ENCODE measurements at places on chromosomes 6 and 20.

DNA sequence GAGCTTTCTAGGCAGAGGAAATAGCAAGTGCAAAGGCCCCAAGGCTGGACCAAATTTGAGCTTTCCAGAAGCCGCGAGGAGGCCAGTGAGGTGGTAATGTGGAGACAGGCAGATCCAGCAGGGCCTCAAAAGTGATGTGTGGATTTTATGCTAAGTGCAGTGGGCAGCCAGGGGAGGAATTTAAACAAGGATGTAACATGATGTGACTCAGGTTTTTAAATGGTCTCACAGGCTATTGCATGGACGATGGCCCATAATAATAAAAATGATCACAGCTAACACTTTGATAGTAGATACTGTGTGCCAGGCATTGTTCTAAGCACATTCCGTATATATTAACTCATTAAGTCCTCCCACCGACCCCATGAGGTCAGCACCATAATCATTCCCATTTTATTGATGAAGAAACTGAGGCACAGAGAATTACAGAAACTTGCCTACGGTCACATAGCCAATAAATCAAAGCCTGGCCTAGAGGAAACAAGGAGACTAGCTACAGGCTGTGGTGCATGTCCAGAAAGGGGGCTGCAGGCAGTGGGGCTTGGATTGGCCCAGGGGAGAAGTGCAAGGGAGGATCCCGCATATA lies 18.0 kb upstream of the PREX1 start:
- no peak for DNase-seq

GRCh38 chr6:7685276-7685675 lies 40.6 kb upstream of the BMP6 start:
- no peak for DNase-seq

- DNase-seq, result peak; percentile 49
These were observed 292.1 kb downstream of the SOX4 start for GRCh38 chr6:21885532-21886114.

DNA sequence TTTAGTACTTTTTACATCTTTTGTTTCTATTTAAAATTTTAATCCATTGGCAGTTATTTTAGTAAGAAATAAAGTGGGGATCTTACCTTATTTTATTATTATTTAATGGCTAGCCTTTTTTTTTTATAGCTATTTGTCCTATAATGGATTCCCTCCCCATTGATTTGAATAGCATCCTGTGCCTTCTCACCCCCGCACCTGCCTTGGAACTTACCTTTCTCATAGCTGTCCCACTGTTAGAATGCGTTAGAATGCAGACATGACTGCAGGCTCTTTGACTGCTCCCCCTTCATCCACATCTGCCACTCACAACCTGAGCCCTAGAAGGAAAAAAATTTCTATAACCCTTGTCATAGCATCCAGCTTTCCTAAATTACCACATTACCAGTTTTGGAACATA lies 9.1 kb downstream of the PKIB start:
- DNase-seq, result no peak

GRCh38 chr6:111585241-111585973 lies 20.3 kb downstream of the TRAF3IP2 start:
- DNase-seq, result no peak

- no peak for DNase-seq
These were observed 84.9 kb upstream of the NAA20 start for GRCh38 chr20:19932170-19932667.

DNA sequence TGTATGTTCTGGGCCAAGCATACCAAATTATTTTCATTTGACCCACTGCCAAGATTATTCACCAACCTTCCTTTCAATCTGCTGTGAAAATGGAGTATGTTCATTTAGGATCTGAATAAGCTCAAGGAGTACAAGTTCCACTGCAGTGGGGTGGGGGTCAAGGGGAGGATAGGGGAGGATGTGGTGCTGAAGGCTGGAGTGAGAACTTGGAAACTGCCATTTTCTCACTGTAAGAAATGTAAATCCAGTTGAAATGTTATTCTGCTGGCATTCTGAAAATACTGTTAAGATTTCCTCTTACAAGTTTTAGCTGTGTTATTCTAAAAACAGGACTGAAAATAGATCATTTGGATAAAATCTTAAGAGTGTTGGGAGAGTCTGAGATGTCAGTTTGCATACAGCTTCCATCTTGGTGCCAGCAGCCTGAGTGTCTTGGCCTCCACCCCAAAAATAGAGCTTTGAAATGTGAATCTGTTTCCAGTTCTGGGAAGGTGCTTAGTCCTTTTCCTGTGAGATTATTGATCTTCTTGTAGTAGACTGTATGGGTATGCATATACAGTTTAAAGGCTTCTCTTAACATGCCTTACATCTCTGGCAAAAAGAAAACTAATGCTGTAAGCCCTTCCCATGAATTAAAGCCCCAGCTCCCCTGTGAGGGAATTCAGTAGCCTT lies 84.3 kb downstream of the CTNNBL1 start:
- DNase-seq, result no peak

- peak; percentile 53 for DNase-seq
These were observed 43.5 kb downstream of the PANK2 start for GRCh38 chr20:3932681-3933080.

GRCh38 chr6:80547827-80548226 lies 441.4 kb downstream of the BCKDHB start:
- peak; percentile 87 for DNase-seq

DNA sequence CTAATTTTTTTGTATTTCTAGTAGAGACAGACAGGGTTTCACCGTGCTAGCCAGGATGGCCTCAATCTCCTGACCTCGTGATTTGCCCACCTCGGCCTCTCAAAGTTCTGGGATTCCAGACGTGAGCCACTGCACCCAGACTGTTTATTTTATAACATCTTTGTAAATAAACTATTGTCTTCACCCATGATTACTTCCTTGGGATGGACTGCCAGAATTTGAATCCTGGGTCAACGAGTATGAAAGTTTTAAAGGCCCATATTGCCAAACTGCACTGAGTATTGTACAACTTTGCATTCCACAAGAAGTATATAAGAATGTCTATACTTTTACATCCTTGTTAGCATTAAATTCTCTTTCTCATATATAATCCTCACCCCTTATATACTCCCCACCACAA lies 38.6 kb downstream of the ZHX3 start:
- DNase-seq, result no peak

- DNase-seq, result no peak
These were observed 163.4 kb upstream of the SIM1 start for GRCh38 chr6:100627911-100628758.
